ENCODE measurements at places on chromosomes 6 and 20.

GRCh38 chr6:7138046-7138531 lies 30.3 kb downstream of the RREB1 start:
- DNase-seq: no peak

DNA sequence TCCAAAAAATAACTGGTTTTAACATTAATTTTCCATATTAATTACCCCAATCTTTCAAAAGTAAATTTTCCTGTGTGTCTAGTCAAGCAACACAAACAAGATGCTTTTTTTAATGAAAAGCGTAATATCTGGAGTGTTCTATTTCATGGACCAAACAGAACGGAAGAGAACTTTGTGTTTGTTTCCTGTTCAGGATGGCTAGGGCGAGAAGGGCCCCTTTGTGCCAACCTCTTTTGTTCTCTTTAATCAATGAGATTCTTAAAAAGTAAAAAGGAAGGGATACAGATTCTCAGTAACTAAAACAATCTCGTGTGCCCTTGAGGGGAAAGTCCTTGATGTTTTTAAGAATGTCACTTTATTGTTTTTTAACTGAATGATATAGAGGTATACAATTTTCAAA lies 55.7 kb downstream of the GNAS start:
- no peak for DNase-seq

- DNase-seq: no peak
Observed at GRCh38 chr20:58788896-58789544, 61.7 kb downstream of the GNAS-AS1 start.

DNA sequence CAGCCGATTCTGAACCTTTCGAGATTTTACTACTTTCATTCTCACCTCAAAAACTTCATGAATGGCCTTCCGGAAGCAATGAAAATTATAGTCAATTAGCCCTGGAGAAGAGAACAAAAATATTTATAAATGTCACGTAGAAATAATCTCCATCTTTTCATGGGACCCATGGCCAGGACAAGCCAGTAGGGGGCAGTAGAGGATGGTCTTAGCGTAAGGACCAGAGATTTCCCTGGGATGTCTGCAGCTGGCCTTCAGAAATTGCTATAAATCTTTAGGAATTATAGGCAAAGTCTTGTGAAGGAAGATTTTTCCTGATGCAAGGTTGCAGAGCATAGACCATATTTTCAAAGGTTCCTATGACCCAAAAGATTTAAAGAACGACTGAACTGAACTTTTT lies 15.6 kb upstream of the UBE2J1 start:
- no peak for DNase-seq

GRCh38 chr20:19688031-19688806 lies 69.8 kb upstream of the RIN2 start:
- DNase-seq: no peak

DNA sequence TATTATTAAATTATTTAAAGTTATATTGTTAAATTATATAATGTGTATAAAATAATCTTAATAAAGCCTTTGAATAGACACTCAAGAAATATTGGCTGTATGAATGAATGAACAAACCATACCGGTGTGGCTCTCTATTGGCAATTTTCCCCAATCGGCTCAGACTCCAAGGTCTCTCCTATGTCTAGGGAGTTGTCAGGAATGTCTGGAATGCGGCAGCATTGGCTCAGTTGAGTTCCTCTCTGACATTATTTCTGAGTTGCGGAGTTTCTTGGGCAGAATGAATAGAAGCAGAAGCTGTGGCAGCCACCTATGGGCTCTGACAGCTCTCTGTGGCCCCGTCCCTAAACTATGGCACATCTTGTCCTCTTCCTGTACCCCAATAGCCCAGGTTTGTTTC lies 111.0 kb downstream of the SOBP start:
- no peak for DNase-seq

- DNase-seq: no peak
Observed at GRCh38 chr6:149925253-149925973, 2.5 kb upstream of the RAET1G start.

DNA sequence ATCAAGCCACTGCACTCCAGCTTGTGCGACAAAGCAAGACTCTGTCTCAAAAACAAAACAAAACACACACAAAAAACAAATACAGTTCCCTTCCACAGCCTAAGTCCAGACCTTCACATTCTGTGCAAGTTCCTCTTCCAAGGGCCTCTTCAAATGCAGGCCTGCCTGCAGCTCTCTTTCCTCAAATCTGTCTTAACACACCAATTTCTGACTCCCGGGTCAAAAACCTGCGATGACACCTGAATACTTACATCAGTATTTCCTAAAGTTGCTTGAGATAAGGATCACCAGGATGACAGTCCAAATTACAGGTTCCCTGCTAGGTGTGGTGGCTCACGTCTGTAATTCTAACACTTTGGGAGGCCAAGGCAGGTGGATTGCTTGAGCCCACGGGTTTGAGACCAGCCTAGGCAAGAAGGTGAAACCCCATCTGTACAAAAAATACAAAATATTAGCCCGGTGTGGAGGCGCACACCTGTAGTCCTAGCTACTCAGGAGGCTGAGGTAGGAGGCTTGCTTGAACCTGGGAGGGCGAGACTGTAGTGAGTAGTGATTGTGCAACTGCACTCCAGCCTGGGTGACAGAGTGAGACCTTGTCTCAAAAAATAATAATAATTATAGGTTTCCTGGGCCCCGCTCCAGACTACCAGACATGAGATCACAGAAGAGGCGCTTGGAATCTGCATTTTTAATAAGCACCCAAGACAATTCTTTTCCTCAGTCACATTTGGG lies 8.8 kb upstream of the PARD6B start:
- no peak for DNase-seq

- no peak for DNase-seq
Observed at GRCh38 chr20:12956303-12956702, 52.5 kb upstream of the SPTLC3 start.

GRCh38 chr6:2942914-2943563 lies 28.3 kb downstream of the SERPINB6 start:
- DNase-seq: no peak

- peak; percentile 26 for DNase-seq
Observed at GRCh38 chr6:149755300-149756260, 6.0 kb downstream of the PCMT1 start.

DNA sequence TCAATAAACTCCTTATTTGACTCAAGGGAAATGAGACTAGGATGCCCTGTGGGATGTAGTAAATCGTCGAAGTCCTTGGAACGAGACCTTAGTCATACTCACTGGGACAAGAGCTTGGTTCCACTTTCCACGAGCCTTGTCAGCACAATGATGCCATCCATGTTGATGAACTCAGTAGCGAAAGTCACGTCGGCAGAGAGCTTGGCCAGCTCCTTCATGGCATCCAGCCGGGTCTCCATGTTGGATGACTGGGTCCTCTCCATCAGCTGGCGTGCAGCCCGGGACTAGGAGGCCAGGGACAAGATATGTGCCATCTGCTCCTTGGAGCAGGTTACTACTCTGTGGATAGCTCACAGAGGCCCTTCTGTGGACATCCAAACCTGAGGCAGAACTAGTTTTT lies 17.5 kb downstream of the ELMO2 start:
- no peak for DNase-seq

- no peak for DNase-seq
Observed at GRCh38 chr6:136744889-136745288, 47.4 kb downstream of the MAP3K5 start.

DNA sequence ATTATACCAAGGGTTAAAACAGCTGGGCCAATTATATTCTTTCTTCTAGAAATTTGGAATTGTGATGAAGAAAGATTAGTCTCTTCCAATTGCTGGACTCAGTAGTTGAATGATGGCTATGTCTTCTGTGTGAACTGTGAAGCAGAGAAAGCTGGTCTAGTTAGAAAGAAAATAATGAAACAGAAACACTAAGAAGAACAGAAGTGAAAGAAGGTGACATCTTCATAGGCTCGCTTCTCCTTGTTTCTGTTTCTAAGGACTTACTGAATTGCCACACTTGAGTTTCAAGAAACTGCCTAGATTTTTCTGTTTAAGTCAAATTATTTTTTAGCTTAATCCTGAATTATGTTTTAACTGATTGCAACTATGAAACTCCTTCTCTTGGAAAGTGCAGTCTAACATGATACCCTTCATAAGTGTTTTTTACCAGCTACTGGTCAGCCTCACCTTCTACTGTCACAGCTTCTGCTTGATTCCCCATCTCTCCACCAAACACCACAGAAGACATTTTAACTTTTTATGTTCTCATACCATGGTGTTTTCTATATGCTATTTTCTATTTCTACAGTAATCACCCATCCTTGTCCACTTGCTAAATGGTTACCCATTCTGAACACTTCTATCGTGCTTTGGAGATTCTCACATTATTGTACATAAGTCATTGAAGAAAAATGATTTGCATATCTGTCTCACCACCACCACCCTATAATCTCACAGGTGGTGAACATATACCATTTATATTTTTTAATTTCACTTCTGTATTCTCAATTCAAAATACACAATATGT lies 268.8 kb downstream of the GRIK2 start:
- DNase-seq: peak; percentile 25

GRCh38 chr20:17898548-17898994 lies 70.0 kb downstream of the SNX5 start:
- DNase-seq: peak; percentile 63

- no peak for DNase-seq
Observed at GRCh38 chr20:24089576-24089975, 101.0 kb upstream of the GGTLC1 start.

GRCh38 chr6:14537030-14537429 lies 419.5 kb downstream of the CD83 start:
- no peak for DNase-seq

DNA sequence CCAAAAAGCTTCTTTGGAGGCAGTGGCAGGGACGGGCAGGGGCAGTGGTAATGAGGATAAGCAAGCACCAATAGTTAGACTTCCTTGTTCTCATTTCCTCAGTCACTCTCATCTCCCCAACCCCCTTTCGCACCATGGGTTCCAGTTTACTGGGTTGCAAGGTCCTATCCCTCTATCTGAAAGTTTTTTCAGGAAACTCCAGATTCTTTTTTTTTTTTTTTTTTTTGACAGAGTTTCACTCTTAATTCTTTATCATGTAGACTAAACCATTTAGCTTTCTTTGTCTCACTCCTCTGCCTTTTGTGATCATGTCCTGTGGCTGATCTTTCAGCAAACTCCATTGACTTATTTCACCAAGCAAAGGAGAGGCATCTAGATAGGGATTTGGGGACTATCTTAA lies 51.4 kb upstream of the GMDS start:
- DNase-seq: no peak

DNA sequence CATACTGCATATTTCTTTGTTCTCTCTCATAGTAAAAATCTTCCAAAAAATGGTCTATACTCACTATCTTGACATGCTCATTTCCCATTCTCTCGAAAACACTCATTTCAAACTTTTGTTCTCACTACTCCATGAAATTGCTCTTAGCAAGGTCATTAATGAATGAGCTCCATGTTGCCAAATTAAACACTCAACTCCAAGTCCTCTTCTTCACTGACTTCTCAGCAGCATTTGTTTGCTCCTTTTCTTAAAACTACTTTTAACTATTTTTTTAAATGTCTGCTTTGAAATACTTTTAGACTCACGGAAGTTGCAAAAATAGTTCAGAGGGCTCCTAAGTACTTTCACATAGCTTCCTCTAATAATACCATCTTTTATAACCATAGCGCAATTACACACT lies 274.0 kb upstream of the PREP start:
- DNase-seq: no peak

DNA sequence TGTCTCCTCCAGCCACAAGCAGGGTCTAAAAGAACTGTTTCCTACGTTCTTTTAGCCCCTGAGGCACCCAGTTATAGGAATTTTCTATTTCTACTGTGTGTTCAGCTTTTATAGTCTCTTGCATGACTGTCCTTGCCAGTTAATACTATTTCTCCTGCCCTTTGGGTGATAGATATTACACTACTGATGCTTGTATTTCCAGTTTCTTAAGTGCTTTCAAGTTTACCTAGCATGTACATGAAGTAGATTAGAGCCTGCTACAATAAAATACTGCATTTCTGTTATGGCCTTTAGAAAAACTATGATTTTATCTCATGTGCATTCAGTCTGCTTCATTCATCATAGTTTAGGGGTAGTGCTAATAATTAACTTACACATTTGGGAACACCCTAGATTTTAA lies 89.6 kb downstream of the FOXO3 start:
- no peak for DNase-seq

DNA sequence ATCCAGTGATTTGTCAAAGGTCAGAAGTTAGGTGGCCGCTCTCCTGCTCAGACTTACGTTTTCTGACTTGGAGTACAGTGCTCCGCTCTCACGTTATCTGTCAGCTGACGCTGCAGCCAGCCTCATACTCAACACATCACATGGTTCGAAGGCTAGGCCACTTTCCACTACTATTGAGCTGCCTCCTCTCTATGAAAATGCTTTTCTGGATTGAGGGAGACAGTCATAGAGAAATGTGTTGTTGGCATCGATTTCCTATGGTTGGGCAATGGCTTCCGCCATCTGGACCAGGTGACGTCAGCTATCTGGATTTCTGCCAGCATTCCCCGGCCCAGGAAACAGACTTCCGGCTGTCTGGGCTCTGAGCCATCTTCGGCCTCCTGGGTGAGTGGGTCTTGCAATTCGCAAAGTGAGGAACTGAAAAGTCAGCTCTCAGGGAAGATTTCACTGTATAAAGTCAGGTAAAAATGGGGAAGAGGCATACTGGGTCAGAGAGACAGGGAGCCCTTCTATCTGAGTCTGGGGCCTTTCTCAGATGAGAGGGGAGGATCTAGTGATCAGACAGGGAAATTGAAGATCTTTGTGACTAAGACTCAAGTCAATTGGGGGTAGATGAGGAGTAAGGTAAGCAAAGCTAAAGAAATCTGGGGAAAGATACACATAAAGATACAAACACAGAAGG lies 37.5 kb upstream of the IER3 start:
- DNase-seq: no peak

- no peak for DNase-seq
Observed at GRCh38 chr6:80531681-80532619, 425.5 kb downstream of the BCKDHB start.

DNA sequence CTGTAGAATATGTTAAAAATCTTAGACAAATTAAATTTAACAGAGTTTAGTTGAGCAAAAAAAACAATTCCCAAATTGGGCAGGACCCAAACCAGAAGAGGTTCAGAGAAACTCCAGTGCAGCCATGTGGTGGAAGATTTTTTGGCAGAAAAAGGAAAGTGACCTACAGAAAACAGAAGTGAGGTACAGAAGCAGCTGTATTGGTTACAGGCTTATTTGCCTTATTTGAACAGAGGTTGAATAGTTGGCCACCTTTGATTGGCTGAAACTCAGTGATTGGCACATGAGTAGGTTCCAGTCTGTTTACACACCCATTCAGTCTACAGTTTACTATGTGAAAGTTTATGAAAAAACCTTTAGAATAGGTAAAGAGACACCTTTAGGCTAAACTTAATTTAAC lies 110.9 kb upstream of the LAMP5 start:
- DNase-seq: no peak
